ENCODE measurements at places on chromosomes 7 and 10.
A peak's percentile ranks its signal among the peaks of the same experiment; 100 is the strongest.

GRCh38 chr10:69435966-69436520, 15.2 kb upstream of the TSPAN15 start:
- DNase-seq: no peak

- no peak for DNase-seq
Observed at GRCh38 chr7:20730611-20731010, 56.1 kb downstream of the SP8 start.

- DNase-seq: no peak
Observed at GRCh38 chr7:115654384-115655214, 376.0 kb downstream of the TFEC start.

DNA sequence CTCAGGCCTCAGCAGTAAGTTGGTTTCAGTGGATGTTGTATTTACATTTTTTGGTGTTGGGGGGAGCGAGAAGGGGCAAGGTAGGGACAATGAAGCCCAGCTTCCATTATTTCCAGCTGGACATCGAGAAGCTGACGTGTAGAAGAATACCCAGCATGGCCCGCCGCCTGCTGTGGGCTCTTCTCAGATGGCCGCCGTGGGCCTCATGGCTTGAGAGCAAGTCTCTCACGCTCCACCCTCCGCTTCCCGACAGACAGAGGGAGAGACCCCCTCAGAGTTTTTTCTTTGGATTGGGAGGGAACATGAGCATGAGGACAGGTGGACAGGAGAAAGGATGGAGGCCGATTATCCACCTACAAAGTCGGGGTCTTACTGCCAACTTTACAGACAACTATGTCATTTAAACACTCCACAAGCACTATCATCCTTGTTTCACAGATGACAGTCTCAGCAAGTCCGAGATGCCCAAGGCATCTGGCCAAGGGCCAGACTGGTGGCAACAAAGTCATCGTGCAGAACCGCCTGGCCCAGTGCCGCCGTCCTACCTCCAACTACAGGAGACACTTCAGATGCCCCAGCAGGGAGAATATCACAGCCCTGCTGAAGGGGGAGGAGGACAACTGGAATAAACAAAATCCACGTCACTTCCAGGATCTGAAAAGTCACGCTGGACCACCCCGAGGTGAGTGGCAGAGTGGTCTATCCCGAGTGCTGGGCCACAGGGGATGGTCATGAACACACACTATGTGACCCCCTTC, 195.9 kb downstream of the DIP2C start:
- DNase-seq: no peak

GRCh38 chr10:22564060-22564459, 150.3 kb downstream of the PIP4K2A start:
- peak; percentile 30 for DNase-seq

GRCh38 chr10:110641256-110641655, 2.9 kb upstream of the RBM20 start:
- DNase-seq: peak; percentile 26

DNA sequence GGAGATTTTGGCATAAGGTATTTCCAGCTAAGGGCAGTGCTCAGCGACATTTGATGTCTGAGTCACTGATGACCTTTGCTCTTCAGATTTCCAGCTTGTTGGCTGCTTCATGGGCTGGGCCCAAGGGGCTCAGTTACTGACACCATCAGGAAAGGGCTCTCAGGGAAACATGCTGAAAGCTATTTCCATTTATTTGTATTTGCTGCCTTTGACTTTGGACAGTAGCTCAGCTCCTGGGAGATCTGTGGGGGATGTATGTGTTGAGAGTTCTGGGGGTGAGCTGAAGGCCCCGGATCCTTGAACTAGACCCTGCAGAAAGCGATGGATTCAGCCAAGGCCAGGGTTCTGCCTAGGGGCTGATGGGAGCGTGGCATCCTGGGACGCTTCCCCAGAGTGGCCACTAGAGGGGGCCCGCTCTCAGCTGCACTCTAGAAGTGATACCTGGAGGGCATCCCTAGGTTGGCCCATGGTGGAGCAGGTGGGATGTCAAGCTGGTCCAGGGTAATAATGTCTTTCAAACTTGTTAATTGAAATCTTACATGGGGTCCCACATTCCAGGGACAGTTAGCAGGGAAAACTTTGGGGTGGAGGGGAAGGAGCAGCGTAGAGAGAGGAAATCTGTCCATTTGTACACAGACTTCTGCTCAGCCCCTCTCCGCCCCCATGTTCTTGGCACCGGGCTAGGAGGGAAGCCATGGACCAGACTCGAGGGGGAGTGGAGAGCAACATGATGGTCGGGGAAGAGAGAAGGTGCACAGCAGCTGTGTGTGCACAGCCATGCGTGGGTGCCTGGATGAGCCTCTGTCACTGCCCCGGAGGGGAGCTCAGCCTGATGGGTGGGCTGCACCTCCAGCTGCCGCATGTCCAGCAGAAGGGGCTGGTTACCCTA, 3.0 kb upstream of the BTBD16 start:
- DNase-seq: peak; percentile 56

DNA sequence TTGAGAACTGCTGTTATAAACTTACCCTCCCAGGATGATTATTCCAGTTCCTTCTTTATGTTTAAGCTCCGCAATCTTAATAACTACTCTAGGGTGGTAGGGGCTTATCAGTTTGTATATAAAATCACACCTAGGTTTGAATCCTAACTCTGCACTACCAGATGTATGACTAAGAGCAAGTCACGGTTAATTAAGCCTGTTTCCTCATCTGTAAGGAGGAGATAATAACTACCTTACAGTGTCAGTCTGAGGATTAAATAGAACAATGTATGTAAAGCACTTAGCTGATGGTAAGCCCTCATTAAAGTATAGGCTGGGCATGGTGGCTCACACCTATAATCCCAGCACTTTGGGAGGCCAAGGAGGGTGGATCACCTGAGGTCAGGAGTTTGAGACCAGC, 9.2 kb downstream of the DNA2 start:
- DNase-seq: peak; percentile 27

DNA sequence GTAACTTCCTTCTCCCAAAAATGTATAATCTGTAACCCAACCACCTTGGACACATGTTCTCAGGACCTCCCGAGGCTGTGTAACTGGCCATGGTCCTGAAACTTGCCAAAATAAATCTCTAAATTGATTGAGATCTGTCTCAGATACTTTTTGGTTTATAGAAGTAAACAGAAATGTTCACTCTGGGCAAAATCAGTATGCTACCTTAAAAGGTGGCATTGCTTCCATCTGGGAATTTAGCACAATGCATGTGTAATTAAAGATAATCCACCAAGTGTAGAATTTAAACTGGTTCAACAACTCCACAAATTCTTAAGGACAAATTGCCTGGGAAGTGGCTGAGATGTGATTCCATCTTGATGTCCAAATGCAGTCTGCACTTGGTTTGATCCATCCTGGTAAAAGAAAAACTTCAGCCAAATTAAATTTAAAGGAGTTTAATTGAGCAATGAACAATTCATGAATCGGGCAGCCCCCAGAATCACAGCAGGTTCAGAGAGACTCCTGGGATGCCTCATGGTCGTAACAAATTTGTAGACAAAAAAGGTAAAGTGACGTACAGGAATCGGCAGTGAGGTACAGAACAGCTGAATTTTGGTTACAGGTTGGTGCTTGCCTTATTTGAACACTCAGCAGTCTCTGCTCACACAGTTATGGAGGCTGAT, 102.6 kb upstream of the PFKP start:
- DNase-seq: peak; percentile 37

GRCh38 chr7:144987686-144988085, 151.8 kb upstream of the TPK1 start:
- no peak for DNase-seq

- peak; percentile 48 for DNase-seq
Observed at GRCh38 chr7:116087291-116087690, 56.7 kb upstream of the TFEC start.

DNA sequence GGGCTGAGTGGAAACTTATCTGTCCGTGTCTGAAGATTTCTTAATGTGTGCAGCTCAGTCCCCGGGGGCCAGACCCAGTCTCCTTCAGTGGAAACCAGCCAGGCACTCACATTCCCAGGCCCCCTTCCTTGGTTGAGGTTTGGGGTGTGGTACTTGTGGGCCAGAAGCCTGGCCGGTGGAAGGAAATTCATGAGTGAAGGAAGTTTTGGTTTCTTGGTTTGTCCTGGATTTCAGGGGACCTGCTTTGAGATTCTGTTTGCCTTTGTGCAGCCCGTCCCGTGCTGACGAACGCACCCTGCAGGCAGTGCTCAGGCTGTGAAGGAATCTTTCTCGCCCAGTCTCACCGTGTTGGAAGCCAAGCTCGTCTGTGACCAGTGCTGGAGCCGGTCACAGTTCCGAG, 2.9 kb downstream of the INPP5A start:
- DNase-seq: peak; percentile 51

GRCh38 chr10:111249925-111250324, 173.1 kb downstream of the ADRA2A start:
- DNase-seq: no peak

GRCh38 chr10:127210936-127211466, 14.6 kb upstream of the INSYN2A start:
- DNase-seq: no peak

GRCh38 chr10:79492256-79492655, 20.1 kb upstream of the EIF5AL1 start:
- DNase-seq: no peak

DNA sequence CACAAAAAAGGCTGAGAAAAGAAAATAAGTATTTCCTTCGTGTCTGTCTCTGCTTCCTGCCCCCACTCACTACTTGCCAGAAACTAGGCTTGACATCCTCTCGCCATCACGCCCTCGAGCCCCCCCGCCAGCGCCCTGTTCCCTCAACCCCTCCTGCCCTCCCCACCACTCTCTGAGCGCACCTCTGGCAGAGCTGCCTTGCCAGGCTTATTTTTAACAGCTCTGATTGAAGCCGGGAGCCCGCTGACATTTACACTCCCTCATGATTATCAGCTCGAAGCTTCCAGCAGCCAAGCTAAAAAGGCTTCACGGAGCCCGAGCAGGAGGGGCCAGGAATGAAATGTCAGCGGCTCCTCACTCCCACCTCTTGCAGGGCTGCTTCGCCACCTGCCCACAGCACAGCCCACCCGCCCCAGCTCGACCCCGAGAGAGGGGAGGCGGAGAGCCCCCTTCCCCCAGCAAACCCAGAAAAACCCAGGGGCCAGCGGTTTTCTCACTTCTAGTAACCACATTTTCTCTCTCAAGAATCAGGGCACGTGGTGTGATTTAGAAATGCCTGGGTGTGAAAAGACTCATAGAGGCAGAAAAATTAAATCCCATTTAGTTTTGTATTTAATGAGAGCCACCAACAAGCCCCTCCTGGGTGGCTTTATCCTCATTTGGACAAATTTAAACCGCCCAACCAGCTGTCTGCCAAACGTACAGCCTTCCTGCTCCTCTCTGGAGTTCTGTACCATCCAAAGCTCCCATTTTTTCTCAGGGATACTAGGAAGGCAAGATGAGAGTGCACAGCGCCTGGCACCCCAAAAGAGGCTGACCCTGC, 89.3 kb downstream of the SLIT1 start:
- DNase-seq: no peak

- DNase-seq: no peak
Observed at GRCh38 chr10:36026081-36026480, 384.0 kb upstream of the FZD8 start.

DNA sequence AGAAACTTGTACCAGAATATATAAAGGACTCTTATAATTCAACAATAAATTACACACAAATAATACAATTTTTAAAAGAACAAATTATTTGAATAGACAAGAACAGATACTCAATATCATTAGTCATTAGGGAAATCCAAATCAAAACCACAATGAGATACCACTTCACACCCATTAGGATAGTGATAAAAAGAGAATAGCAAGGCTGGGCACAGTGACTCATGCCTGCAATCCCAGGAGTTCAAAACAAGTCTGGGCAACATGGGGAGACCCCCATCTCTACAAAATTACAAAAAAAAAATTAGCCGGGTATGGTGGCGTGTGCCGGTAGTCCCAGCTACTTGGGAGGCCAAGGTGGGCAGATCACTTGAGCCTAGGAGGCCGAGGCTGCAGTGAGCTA, 52.2 kb upstream of the KCNIP2 start:
- DNase-seq: no peak

DNA sequence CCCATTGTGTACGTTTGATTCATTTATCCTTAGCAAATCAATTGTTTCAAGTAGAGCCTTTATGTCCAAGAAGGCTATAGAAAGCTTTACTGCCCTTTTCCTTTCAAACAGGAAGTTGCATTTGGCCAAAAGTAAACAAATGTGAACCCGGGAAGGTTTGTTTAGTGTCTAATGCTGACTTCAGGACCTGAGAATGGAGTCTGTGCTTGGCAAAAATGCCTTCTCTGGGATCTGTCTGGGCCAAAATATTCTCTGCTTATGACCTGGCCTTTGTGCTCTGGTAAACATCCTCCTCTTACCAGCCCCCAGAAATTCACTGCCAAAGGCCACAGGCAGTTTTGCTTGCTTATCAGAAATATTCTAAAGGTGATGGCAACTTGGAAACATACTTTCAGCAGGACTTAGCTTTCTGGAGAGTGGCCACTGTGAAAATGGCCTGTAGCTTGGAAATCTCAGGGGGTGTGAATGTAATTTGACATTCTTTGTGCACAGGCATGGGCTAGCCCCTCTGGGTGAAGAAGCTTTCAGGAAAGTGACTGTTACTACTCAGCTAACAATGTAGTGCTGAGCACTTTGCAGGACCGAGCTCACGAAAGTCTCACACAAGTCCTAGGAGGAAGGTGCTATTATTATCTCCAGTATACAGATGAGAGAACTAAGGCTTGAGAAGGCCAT, 199.5 kb downstream of the PTEN start:
- no peak for DNase-seq

DNA sequence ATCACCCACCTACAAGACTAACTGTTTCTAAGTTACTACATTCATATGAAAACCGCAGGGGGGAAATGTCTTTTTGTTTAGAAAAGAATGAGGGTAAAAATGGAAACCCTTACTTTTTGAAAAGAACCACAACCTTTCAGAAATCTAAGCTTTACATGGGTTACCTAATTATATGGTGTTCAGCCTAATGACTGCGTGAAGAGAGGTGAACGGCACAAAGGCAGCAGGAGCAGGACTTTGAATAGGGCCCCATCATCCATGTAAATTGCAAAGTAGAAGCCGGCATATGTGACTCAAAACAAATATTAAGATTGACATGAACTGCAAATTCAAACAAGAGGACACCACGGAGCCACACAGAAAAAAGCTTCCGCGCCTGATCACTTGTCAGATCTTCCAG, 25.1 kb downstream of the NEBL start:
- no peak for DNase-seq

Data from hematopoietic multipotent progenitor cell treated with erythropoietin and hydrocortisone succinate and interleukin-3 and kit ligand, for 4 days (in vitro differentiated cells).